ENCODE measurements at places on chromosomes 3 and 15. TPM values are rescaled to one million over a fixed set of nuclear protein-coding genes. Genes with fewer than 3 reads are reported as not detected.

DNA sequence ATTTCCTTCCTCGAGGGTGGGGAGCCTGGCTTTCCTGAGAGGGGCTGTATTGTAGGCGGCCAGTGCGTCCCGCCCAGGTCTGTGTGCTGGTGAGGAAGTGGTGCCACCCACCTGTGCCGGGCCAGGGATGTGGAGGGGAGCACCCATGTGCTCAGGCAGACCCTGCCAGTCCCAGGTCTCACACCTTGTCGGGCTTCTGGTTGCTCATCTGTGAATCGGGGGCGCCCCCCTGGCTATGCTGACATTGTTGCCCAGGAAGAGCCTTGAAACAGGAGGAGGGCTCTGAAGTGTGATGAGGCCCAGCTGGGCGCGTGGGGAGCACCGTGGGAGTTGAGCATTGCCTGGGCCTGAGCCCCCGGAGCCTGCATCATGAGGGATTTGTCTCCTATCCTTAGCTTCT, 4.8 kb downstream of the FBLN2 start:
- no peak for DNase-seq

DNA sequence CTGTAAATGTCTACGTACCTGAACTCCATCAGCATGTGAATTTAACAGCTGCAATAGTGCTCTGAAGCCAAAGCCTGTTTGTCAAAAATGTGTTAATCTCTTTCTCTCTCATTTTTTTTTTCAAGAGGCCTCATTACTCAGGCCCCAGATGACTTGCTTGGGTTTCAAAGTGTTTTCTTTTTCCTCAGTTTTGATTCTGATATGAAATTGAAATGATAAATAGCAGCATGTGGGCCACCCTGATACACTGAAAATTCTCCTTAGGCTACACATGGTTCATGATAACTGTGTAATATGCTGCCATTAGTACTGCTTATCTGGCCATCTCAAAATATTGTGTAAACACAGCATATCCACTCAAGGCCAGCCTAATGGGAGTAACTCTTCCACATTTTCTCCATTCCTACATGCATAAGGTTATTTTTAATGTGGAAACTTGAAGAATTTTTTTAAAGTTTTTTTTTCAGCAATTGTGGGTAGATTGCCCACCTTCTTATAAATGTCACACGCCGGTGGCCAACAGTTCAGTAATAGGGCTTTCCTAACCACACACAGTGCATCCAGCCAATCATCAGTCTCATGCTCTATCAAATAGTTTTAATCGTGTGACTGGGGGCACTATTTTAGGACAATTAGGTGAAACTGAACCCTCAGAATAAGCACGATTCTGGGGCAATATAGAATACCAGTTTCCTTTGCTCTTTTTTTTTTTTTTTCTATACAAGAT, 13.1 kb upstream of the DENND4A start:
- DNase-seq, result no peak

DNA sequence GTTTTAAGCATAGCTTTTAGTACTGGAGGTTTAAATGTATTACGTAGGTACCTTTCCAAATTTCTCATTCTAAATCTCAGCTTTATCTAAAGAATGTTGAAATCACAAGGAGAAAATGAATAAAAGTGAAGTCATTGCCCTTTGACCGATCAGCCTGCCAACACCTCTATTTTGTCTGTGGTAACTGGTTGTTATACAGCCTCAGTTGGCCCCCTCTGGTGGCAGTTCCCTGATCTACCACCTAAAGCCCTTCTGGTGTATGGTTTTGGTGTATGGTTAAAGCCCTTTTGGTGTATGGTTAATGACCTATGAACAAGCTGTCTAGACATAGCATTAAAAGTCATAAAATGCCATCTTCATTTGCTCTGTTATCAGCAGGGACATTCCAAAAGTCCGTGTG, 378.2 kb upstream of the AZI2 start:
- DNase-seq, result no peak

FAM81A gene
- total RNA-seq, result 1.8 TPM

- DNase-seq, result no peak
These were observed 362.4 kb upstream of the LRRC3B start for GRCh38 chr3:26260139-26260538.

GRCh38 chr3:172751175-172751704, 714 bp downstream of the ECT2 start:
- no peak for DNase-seq

TM4SF1 gene
- total RNA-seq, result 84.7 TPM

NUP210 gene
- total RNA-seq, result 2.6 TPM

SEMA6D gene
- total RNA-seq, result 9.9 TPM

DNA sequence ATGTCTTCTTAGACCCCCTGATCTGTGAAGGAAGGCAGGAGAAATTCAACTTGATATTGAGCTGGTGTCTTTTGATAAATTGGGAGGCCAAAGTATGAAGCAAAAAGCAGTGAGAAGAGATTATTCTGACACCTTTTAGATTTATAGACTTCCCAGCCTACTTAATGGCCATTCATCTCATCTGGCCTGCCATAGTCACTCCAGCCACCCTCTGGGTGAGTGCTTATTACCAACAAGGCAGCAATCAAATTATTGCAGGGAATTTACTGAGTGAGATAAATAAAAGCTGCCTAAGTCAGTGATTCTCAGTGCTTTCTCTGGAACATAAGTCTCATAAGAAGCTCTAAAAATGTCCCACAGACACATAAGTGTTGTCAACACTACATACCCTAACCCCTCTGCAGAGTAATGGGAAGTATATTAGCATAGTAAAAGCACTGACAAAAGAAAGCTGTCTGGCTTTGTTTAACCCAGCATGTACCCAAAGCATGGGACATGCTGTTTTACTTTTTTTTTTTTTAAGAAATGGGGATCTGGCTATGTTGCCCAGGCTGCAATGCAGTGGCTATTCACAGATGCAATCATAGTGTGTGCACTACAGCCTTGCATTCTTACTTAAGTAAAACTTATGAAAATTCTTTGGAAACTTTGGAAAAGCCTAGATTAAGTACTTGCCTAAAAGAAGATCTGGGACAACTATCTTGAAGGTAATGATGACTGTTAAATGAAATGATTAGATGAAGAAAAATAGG, 725.3 kb downstream of the TUSC7 start:
- no peak for DNase-seq

STX19 gene
- total RNA-seq, result not detected

DNA sequence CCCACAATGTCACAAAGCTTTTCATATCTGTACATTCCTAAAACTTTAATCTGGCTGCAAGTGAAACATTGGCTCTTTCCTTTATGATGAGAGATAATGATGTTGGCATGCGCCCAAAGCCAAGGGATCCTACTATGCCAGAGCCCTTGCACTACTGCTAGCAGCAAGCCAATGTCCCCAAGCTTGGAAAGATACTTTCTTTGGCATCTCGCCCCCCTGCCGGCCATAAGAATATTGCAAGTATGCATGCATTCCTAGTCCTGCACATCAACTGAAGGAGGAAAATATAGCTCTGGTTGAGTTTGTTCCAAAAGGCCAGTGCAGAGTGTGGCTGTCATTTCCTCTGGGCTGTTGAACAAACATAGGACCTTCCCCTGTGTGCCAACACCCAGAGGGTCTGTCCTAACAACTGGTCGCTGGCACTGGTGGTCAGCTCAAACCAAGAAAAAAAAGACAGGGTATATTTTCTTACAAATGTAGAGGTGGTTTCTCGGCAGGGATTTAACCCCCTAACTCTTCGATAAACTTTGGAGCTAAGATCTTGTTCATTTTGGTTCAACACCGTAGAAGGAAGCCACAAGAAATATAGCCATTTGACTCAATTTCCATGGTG, 120.9 kb upstream of the ZBED2 start:
- DNase-seq, result no peak

CACNA1D gene
- 0.46 TPM for total RNA-seq

A4GNT gene
- not detected for total RNA-seq

- no peak for DNase-seq
These were observed 37.2 kb upstream of the BLM start for GRCh38 chr15:90679959-90680358.

GRCh38 chr3:58463181-58463941, 28.5 kb upstream of the KCTD6 start:
- peak; percentile 76 for DNase-seq

- DNase-seq, result no peak
These were observed 103.0 kb downstream of the P3H2 start for GRCh38 chr3:190017521-190018288.

GRCh38 chr3:3084890-3085289, 25.3 kb downstream of the IL5RA start:
- no peak for DNase-seq

TTC21A gene
- 3.0 TPM for total RNA-seq

DNA sequence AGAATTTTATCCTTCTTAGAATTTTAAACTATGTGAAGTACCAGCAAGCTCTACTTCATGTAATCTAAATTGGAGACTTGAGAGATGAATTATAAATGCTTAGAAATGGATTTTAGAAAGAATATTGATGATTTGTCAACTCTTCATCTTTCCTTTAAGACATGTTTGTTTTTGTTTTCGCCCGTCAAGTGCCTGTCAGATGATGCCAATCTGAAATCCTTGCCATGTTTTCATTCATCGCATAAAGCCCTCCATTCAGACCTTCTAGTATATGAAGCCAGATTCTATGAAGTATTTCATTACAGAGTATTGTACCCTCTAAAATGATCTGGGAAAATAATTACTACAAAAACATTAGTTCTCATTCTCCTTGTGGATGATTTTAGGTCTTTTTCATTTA, 223.2 kb upstream of the SOX2 start:
- no peak for DNase-seq

DNA sequence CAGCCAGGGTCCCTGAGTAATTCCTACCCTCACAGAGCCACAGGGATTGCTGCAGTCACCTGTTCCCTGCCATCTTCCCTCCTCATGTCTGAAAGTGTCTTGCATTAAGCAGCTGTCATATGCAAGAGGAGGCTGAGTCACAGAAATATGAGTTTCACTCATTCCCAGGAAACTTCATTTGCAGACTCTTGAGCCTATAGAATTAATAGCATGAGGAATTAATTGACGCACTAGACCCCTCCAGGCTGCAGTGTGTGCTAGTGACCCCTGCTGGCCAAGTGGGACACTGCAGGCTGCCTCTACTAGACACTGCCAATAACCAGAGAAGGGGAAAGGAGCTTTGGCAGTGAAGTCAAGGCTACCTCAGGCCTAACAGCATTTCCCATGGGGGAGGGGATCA, 50.6 kb upstream of the SLC6A1 start:
- DNase-seq, result peak; percentile 43

GRCh38 chr3:39279745-39280517, at the start of gene CX3CR1:
Gene CX3CR1 (minus strand): TSS chr3:39280036. CDS start chr3:39266509, 13,527 bp downstream.
- no peak for DNase-seq

DNA sequence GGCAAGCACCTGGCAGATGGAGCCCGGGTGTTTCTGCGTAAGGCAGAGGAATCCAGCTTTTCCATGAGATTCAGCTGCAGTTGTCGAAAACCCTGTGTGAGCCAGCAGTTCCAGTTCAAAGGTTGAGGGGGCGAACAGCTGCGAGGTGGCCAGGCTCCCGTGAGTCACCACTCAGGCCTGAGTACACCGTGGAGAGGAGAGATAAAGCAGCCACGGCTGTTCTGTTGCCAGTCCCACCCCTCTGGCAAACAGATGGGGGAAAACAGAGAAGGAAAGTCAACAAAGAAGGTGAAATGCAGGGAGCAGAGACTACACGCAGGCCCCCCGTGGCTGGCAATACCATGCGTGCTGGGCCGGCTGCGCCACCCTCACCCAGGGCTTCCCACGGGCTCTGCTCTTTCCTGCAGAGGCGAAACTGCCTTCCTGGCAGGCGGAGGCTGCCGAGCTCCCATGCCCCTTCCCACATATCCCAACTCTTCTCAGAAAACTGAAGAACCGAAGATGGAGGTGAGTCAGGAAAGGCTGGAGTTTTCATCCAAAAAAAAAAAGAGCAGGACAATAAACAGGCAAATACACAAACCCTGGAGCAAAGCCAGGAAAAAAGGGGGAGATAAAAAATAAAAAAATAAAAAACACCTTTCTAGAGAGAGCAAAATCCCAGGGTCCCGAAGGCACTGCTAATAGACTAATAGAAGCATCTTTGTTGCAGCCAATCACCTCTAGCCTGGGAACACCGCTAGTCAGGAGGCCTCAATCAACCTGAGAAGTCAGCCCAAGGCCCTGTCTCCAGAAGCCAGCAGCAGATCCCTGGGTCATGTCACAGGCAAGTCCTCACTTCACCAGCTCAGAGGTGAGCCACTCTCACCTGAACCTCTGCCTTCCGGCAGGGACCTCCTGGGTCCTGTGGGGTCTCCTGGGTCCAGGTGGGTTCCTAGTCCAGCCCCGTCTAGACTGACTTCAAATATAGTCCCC, 37.7 kb downstream of the FAM174B start:
- DNase-seq, result peak; percentile 83

KLHL40 gene
- 0.57 TPM for total RNA-seq

DNA sequence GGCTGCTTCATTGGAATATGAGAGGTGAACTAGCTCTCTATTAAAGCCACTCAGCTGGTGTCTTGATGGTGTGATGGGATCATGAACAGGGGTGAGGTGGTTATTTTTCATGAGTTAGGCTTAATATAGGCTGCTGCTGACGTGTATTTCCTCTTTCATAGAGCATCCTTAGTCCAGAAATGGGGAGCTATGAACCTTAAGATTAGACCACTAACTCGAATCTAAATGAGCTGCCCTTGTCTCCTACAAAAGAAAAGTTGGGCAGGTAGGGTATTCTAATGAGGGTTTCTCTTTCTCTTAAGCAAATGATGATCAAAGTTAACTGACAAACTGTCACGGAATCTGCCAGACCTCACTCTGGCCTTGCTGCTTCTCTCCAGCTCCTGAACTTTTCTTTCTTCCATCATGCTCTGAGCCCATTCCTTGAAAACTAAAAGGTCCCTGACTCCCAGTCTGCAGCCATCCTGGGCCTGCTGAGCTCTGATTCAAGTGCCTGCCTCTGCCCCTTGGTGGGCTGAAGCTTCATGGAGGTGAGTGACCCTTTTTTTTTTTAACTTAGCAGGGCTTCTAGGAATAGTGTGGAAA, at the start of gene TRIM69:
Gene TRIM69, plus strand, starts transcription at position 348 of the 585 bp plus-strand sequence. Its CDS starts 177 bp downstream, at position 525.
- no peak for DNase-seq

- no peak for DNase-seq
These were observed at the start of gene CACNA2D3 for GRCh38 chr3:54122324-54123002. Gene CACNA2D3 (plus strand): TSS chr3:54122552.

USP13 gene
- 128 TPM for total RNA-seq

DNA sequence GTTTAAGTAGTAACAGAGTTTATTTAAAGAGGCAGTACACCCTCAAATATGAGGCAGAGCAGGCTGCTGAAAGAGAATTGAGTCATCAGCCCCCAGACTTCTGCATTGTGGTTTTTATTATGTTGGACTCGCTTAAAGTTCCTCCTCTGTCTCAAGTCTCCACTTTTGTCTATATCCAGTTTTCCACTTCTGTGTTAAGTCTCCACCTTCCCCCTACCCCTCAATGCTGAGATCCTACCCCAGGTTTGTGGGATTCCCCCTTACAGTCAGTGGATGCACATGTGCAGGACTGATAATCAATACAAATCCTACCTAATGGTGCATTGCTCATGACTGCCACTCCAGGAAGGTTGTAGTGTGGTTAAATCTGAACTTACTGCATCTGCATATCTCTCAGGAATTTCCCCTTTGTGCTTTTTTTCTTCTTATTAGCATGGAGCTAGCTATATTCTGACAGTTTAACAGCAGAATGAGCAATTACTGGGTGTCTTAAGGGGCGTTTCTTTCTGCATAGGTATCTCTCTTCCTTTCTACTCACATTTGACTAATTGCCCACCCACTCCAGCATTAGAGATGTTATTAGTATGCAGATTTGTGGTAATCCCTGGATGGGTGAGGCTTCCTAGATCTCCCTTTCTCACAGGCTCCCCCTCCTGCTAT, 11.9 kb upstream of the CD200R1L start:
- DNase-seq, result no peak

Data from cardiac septum (tissue), 1 donor.